ENCODE measurements at places on chromosomes 11 and 22.

DNA sequence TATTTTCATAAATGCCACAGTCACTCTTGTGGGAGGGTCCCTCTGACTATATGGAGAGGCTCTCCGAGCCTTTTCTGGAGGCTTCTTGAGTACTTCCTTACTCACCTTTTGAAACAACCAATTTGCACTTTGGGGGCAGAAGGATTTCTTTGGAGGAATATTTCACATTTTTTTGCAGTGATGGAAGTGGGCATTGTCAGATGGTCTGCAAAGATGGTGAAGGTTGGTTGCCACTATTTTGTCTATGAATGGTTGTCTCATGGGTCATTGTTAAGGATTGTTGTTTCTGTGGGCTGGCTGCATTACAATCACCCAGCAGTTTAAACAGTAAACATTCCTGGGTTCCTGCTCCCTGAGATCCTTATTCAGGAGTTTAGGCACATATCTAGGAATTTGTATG is 388.2 kb downstream of the TMEM135 start:
- DNase-seq, result no peak

- no peak for DNase-seq
Measured at GRCh38 chr22:19678949-19679521, 35.3 kb upstream of the SEPTIN5 start.

GRCh38 chr11:64265176-64266160 is 14.1 kb downstream of the PLCB3 start:
- no peak for DNase-seq

DNA sequence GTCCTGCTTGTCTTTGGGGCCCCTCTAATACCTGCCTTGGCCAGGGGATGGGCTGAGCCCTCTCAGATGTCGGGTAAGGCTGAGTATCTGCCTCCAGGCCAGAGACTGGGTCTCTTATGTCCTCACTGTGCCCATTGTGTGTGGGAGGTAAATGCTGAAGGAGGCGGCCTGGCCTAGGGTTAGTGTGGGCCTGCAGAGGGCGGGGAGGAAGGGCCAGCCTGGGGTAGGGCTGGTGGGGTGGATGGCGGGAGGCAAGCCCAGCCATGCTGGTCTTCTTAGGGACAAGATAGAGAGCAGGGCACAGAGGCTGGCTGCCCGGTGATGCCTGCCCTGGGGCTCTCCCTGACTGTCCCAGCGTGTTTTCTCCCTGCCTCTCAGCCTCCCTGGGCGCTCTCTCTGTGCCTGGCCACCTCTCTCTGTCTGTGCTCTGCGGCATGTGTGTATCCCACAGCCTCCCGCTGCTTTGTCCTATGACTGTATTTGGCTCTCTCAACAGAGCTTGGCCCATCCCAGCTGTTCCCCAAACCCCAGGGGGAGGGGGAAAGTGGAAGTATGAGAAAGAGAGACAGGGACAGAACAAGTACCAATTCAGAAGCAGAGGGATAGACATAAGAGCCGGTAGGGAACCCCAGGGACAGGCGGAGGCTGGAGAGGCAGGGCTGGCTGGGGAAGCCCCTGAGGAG is 57.0 kb downstream of the PDE2A start:
- DNase-seq, result peak; percentile 53

DNA sequence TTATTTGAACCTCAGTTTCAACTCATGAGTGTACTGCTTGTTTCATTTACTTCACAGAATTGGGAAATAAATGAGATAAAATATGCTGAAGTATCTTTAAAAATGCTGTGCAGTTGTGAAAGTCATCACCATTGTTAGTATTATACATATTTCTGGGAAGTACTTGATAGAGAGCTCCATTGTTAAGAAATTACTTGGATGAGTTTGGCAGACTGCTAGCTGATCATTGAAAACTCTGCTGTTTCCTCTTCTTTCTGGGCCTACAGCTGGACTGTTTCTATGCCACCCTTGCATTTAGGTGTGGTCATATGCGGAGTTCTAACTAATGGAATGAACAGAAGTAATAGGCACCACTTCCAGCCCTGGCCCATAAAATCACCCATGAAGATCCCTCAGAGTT is 10.0 kb downstream of the SIK2 start:
- DNase-seq, result no peak

GRCh38 chr11:35087648-35088047 is 51.3 kb upstream of the CD44 start:
- no peak for DNase-seq

DNA sequence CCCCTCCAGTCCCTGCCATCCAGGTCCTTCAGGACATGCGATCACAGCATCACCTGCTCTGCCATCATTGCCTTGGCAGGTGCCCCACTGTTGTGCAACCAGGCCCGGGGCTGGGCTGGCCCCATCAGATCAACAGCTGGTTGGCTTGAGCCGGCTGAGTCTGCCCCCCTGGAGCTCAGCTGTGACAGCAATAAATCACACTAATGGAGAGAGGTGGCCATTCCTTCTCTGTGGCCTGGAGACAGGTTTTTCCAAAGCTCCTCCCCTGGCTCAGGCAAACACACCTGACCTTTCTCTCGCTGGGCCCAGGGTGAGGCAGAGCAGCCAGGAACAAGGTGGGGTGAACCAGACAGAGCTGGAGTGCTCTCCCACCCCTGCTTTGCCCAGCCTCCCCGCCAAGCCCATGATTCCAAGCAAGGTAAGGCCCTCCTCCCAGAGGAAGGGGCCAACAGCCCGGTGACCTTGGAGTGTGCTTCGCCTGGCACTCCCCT is 8.9 kb upstream of the FXYD2 start:
- DNase-seq, result no peak

DNA sequence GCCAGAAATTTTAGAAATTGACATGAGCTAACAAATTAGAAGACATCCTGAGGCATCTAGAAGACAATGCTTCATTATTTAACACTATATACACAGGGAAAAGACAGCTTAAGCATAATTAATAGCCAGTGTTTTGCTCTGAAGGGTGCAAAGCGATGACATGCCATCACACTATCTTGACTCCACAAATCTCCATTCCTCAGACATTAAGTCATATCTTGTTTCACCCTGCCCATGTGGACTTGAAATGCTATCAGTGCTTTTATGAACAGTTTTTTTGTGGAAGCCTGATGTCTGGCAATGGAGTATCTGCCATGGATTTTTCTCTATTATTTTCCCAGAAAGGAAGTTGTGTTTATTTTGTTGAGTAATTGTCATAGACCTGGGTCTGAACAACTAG is 2.3 kb downstream of the CARD18 start:
- DNase-seq, result no peak

GRCh38 chr11:12695873-12696272 is 21.7 kb downstream of the TEAD1 start:
- DNase-seq, result no peak

GRCh38 chr11:44652901-44653644 is 73.7 kb upstream of the TSPAN18 start:
- DNase-seq, result no peak

- no peak for DNase-seq
Measured at GRCh38 chr11:73194593-73194992, 23.5 kb upstream of the P2RY2 start.

GRCh38 chr22:30704978-30705377 is 10.3 kb downstream of the OSBP2 start:
- DNase-seq, result no peak

- peak; percentile 96 for DNase-seq
Measured at GRCh38 chr11:67606492-67607295, at the start of gene NDUFV1. NDUFV1 (plus strand) TSS chr11:67606936; CDS start chr11:67607005, 69 bp downstream.

DNA sequence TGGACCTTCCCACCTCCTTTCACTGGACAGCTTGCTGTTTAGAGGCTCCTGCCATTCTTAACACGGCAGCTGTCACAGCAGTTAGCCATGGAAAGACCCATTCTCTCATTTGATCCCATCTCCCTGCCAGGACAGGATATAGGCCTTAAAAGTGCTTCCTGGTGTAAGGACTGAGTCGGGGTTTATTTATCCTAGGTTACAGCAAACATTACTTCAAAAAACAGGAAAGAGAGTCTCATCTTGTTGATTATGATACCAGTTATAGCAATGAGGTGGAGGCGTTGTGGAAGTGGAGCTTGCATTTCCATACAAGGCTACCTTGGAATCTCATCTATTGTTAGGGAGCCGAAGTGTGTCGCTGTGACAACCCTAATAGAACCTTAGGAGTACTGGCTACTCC is 17.4 kb upstream of the ETS1 start:
- DNase-seq, result no peak

DNA sequence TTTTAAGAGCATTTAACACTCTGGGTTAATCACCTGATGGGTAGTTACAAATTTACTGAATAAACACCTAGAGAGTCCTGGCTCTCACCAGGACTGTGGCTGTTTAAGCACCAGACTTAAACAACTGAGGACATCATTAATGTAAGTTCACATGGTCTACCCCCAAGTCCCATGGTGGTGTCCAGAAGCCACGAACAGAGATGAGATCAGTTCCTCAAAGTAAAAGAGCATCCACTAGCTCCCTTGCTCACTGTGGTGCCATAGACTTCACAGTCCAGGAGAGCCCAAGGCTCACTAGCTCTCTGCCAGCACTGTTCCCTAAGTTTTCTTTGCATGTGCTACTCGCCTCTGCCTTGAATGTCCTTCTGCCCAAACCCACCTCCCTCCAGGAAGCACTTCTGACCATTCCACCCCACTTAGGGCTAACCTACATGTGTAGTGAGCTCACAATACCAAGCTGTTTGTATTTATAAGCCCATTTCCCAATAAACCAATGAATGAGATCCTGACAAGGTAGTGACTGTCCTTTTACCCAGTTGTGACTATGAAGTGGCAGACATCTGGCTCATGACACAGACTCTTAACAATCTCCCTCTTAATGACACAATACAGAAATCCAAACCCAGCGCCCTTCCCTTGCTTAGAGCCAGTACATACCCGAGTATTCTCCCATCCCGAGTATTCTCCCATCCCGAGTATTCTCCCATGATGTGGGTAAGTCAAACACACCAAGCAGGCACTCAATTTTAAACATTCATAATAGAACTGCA is 15.7 kb downstream of the NAP1L4 start:
- no peak for DNase-seq

DNA sequence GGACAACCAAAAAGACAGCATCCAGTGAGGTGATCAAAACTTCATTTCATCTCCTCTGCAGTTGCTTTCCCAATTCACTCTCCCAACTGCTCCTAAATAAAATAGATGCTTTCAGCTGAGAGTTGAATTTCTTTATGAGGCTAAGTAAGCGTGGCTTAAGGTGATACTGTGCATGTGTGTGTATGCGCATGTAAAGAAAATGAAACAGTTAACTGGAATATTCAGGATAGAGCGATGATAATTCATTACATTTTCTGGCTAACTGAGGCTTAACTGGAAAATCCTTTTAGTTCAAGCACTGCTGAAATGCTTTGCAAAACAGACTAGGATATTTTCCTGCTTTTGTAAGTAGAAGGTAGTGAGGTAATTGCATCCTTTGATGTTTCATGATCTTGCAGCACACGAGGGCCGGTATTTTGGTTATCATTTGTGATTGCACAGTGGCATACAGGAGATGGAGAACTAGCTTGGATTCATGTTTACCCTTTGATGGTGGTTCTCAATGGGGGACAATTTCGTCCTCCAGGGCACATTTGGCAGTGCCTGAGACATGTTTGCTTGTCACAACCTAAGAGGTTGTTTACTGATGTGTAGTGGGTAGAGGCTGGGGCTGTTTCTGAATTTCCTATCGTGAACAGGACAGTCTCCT is 71.2 kb downstream of the ZBTB16 start:
- no peak for DNase-seq

GRCh38 chr11:123404676-123405075 is 25.4 kb upstream of the GRAMD1B start:
- DNase-seq, result no peak

DNA sequence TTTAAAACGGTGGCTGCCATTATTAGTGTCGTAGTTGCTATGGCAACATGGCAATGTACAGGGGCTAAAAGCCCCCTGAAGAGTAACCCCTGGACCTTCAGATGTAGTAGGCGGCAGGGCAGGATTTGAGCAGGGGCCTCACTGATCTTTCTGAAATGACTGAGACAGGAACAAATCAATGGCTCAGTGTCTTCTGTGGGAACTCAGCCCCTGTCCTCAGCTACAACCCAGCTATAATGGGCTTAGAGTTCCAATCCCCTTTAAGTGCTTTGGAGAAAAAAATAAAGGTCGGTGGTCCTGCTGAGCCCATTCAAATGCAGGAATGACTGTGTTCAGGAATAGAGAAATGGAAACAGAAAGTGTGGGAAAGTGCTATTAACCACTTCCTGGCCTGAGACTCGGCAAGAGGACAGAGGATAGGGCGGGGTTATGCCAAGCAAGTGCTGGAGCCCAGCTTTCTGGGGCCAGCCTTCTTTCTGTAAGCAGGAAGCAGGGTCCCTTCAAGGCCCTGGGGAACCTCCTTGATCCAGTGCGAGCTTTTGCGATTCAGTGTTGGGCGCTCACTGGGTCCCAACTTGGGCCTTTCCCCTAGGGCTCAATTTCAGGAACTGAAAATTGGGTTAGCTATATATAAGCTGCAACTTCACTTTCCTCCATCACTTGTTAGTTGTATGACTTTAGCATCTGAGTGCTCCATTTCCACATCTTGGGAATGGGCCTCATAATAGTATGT is 6.1 kb upstream of the CD82 start:
- DNase-seq, result no peak

DNA sequence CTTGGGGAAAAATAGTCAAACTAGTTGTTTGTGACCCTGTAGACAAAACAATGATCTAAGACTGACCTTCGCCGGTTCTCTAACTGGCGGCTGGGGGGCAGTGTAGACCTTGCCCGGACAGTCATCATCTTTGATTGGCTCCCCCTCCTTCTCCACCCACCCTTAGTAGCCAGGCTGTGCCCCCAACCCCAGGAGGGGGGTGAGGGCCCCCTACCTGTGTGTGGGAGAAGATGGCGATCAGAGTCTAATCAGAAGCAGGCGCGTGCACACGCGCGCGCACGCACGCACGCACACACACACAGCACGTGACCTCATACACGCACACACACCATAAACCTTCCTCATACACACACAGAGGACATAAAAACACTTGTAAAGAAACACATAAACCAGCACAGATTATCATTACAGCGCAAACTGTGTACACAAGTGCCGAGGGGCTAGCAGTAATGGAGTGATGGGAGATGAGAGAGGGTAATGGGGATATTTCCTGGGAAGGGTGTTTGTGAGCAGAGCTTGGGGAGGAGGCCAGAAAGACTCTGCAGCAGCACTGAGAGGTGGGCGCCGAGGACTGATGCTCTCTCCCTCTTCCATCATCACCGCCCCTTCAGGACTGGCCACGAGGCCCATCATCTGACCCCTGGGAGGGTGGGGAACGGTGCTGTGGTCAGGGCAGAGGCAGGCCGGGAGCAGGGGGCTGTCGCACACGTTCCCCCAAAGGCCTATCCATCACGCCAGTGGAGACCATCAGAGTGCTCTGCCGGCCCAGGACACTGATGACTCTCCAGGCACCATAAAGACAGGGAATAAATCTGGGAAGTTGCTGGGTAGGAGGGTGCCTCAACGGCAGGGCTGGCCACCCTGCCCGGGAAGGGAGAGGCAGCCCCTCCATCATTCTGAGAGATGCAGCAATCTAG is 12.2 kb downstream of the NECTIN1 start:
- DNase-seq, result no peak
